Effector memory CD8-positive, alpha-beta T cell (primary cell): ENCODE measurements at places on chromosomes 4 and X.

GRCh38 chrX:130158311-130158710 is 7.3 kb downstream of the AIFM1 start:
- no peak for DNase-seq

DNA sequence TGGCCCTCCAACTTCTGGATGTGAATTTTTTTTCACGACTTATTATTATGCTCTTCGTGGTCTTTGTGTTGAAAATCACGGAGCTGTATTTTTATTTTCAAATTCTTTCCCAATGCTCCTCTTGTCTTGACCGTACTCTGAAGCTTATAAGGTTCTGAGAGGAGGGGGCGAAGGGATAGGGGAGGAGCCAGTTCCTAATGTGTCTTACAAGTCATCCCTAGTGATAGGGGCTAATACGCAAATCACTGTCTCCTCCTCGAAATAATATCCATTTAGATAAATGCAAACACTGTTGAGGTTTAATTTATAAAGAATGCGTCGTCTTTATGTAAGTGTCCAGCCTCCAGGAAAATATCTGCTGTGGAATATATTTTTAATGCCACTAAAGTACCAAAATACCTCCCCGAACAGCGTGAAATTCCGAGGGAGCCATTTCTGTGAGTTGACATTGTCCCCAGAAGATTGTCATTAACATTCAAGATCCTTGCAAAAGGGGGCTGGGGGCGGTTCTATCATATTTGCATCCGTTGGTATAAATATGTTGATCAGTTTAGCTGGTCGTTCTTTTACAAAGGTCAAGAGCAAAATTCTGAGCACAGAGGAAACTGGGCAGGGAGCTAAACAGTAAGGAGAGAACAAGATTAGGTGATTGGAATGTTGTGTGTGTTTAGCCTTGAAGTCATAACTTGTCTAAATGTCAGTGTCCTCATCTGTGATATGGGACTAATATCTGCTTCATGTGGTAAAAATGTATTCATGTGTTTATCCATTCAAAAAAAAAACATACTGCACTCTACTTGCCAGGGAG is 3.7 kb upstream of the FAT1 start:
- DNase-seq, result no peak

DNA sequence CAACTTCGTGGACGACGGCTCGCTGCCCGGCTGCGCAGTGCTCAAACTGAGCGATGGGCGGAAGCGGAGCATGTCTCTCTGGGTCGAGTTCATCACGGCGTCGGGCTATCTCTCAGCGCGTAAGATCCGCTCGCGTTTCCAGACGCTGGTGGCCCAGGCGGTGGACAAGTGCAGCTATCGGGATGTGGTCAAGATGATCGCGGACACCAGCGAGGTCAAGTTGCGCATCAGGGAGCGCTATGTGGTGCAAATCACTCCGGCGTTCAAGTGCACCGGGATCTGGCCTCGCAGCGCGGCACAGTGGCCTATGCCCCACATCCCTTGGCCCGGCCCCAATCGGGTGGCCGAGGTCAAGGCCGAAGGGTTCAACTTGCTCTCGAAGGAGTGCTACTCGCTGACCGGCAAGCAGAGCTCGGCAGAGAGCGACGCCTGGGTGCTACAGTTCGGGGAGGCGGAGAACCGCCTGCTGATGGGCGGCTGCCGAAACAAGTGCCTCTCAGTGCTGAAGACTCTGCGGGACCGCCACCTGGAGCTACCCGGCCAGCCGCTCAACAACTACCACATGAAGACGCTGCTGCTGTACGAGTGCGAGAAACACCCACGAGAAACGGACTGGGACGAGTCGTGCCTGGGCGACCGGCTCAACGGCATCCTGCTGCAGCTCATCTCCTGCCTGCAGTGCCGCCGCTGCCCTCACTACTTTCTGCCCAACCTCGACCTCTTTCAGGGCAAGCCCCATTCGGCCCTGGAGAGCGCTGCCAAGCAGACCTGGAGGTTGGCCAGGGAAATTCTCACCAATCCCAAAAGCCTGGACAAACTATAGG is 1.5 kb downstream of the MAB21L2 start:
- no peak for DNase-seq

- no peak for DNase-seq
Measured at GRCh38 chrX:132909643-132910042, 48.8 kb downstream of the HS6ST2 start.

DNA sequence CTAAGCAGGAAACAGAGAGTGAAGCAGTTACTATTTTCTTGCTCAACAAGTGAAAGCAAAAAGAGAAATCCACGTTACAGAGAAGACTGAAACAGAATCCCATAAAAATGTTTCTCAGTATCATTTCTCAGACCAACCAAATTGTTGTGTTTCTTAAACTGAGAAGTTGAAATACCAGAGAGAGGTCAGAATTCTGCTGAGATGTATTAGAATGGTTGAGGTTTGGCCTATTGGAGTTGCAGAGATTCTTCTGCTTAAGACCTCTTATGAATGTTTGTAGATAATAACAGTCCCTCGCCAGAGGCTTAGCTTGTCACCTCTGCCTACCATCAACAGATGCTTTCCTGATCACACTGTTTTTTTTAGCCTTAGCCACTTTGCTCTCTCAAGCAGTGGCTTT is 481.4 kb downstream of the TRIML1 start:
- DNase-seq, result no peak

DNA sequence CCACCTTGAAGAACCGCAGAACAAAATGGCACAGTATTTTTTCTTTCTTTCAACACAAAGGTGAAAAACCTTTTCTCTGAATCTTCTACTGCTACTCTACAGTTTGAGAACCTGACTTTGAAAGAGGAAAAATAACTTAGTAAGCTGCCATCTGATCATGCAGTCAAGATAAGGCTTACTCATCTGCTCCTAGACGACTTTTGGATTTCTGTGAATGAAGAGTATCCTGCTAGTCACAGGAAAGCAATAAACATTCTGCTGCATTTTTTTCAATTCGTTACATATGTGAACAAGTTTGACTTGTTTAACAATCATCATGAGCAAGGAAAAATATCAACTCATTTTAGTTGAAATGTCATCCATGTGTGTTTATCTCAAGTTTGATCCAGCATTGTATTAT is 25.2 kb downstream of the TIGD2 start:
- DNase-seq, result no peak

GRCh38 chr4:41446391-41446790 is 91.6 kb upstream of the LIMCH1 start:
- no peak for DNase-seq
